A549 treated with dexamethasone at 1 μM for 4 hours (cell line): ENCODE measurements at places on chromosomes 16 and 17. TPM values are rescaled to one million over a fixed set of nuclear protein-coding genes. Genes with fewer than 3 reads are reported as not detected.

CDR2L gene
- total RNA-seq: 61.8 to 95.0 TPM (median 90.1 TPM) in 5 replicates

HOXB9 gene
- total RNA-seq: 7.0 to 7.5 TPM (median 7.3 TPM) in 5 replicates

MMP28 gene
- 4.9 to 8.8 TPM (median 7.5 TPM) in 5 replicates for total RNA-seq

OR1A1 gene
- total RNA-seq: not detected in 5 replicates

KRTAP2-3 gene
- total RNA-seq: 0.18 TPM in 1 of 5 replicates, not detected in the others

SKAP1 gene
- 0.11 to 0.14 TPM in 2 of 5 replicates, not detected in the others for total RNA-seq

NPIPB13 gene
- total RNA-seq: 1.7 to 3.4 TPM (median 2.9 TPM) in 5 replicates

CACNG5 gene
- total RNA-seq: 0.11 TPM in 1 of 5 replicates, not detected in the others

SNF8 gene
- total RNA-seq: 282 to 307 TPM (median 283 TPM) in 5 replicates

MED9 gene
- 18.5 to 21.4 TPM (median 18.9 TPM) in 5 replicates for total RNA-seq

FNDC8 gene
- total RNA-seq: 0.06 to 0.09 TPM (median 0.07 TPM) in 3 of 5 replicates, not detected in the others

PRSS33 gene
- total RNA-seq: not detected in 5 replicates

ACSM5 gene
- not detected in 5 replicates for total RNA-seq

ST6GALNAC2 gene
- total RNA-seq: 0.38 to 0.75 TPM (median 0.51 TPM) in 5 replicates

RSAD1 gene
- 22.7 to 31.6 TPM (median 31.1 TPM) in 5 replicates for total RNA-seq

RASL10B gene
- total RNA-seq: 0.15 to 0.37 TPM (median 0.20 TPM) in 5 replicates

BMERB1 gene
- total RNA-seq: 74.5 to 87.6 TPM (median 79.9 TPM) in 5 replicates

CCDC47 gene
- 104 to 121 TPM (median 118 TPM) in 5 replicates for total RNA-seq

CBX2 gene
- total RNA-seq: 11.9 to 17.1 TPM (median 15.9 TPM) in 5 replicates

KRT24 gene
- total RNA-seq: not detected in 5 replicates

TMIGD1 gene
- not detected in 5 replicates for total RNA-seq

BEAN1 gene
- total RNA-seq: 4.7 to 8.5 TPM (median 6.1 TPM) in 5 replicates

AATK gene
- total RNA-seq: 0.19 to 0.69 TPM (median 0.45 TPM) in 5 replicates

HNF1B gene
- 13.8 to 20.7 TPM (median 19.3 TPM) in 5 replicates for total RNA-seq

FZD2 gene
- 19.8 to 30.4 TPM (median 27.7 TPM) in 5 replicates for total RNA-seq

NPB gene
- 0.34 to 0.63 TPM (median 0.62 TPM) in 5 replicates for total RNA-seq

TMEM114 gene
- not detected in 5 replicates for total RNA-seq

PTX4 gene
- total RNA-seq: not detected in 5 replicates

RABEP1 gene
- 36.8 to 44.3 TPM (median 41.1 TPM) in 5 replicates for total RNA-seq

CSH1 gene
- not detected in 5 replicates for total RNA-seq

HLF gene
- total RNA-seq: 0.08 to 0.30 TPM (median 0.14 TPM) in 5 replicates

GPR142 gene
- total RNA-seq: not detected in 5 replicates

SOX15 gene
- total RNA-seq: 0.16 to 0.27 TPM (median 0.20 TPM) in 5 replicates

CD300LB gene
- 0.03 to 0.09 TPM (median 0.07 TPM) in 5 replicates for total RNA-seq

C16orf54 gene
- not detected in 5 replicates for total RNA-seq

MLLT6 gene
- 17.9 to 33.0 TPM (median 27.6 TPM) in 5 replicates for total RNA-seq
